ENCODE measurements at places on chromosomes 7 and 10.
A peak's percentile ranks its signal among the peaks of the same experiment; 100 is the strongest.

GRCh38 chr10:127067542-127068194 is 128.7 kb downstream of the INSYN2A start:
- DNase-seq = no peak

DNA sequence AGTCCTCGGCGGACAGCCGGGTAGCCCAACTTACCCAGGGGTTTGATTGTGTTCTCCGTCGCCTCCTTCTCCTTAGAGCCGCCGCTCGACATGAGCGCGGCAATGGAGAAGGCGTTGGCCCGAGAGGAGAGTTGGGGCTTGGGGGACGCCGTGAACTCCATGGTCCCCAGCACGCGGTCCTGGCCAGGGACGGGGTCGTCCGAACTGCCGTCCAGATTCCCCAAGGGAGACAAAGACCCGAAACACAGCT is 515 bp downstream of the TBX20 start:
- no peak for DNase-seq

GRCh38 chr10:75755528-75755927 is 324.1 kb downstream of the LRMDA start:
- no peak for DNase-seq

DNA sequence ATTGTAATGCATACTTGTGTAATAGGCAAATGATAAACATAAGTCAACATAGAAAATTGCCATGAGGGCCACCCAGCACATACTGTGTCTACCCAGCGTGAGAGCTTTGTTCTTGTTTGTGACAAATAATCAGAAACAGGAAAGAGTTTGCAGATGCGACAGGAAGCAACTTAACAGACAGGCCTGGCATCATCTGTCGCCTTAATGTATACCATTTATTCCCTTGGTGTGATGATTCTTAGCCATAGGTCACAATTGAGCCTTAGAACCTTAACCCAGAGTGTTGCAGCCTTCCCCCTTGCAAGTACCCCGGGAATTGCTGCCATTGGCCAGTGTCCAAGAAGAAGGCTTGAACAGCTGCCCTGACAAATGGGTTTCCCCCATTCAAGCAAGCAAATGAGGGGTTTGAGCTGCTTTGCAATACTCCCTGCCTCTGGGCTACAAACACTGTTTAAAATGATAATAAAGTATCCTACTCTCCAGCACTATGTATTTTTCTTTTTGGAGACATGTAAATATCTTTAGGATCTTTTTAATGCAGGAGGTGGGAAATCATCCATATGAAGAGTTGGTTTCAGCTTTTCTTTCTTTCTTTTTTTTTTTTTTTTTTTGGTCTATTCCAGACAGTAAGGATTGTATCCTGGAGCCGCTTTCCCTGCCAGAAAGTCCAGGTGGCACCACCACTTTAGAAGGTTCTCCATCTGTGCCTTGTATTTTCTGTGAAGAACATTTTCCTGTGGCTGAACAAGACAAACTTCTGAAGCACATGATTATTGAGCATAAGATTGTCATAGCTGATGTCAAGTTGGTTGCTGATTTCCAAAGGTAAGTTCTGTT is 80.0 kb downstream of the ZNF277 start:
- no peak for DNase-seq

- DNase-seq = no peak
These were observed 10.6 kb upstream of the BPGM start for GRCh38 chr7:134636008-134636449.

GRCh38 chr10:35304649-35305048 is 31.7 kb upstream of the CCNY start:
- DNase-seq = no peak

GRCh38 chr7:4751398-4751947 is 23.9 kb upstream of the AP5Z1 start:
- DNase-seq = no peak

GRCh38 chr7:77348371-77348813 is 67.8 kb downstream of the GSAP start:
- DNase-seq = peak; percentile 21

GRCh38 chr7:146902728-146903127 is 786.1 kb downstream of the CNTNAP2 start:
- no peak for DNase-seq

- DNase-seq = no peak
These were observed 18.0 kb upstream of the INPP5A start for GRCh38 chr10:132519382-132520176.

DNA sequence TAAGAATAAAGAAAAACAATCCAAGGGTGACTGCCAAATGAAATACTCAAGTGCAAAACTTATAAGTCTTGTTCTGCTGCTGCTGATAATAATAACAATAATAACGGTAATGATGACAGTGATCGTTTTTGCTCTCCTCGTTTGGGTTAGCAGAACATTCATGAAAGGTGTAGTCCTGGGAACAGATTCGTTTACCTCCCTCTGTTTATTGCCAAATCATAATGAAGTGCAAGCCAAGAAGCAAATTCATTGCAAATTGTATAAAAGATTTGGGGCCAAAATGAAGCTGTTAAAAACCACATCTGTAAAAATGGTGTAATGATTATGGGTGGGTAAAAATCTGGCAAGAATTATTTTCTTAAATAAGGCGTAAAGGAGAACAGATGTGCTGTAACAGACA is 587.2 kb upstream of the MKI67 start:
- DNase-seq = no peak

GRCh38 chr7:30285536-30286284 is 1.3 kb downstream of the ZNRF2 start:
- peak; percentile 57 for DNase-seq

- no peak for DNase-seq
These were observed 619 bp upstream of the LMTK2 start for GRCh38 chr7:98105942-98106544.

DNA sequence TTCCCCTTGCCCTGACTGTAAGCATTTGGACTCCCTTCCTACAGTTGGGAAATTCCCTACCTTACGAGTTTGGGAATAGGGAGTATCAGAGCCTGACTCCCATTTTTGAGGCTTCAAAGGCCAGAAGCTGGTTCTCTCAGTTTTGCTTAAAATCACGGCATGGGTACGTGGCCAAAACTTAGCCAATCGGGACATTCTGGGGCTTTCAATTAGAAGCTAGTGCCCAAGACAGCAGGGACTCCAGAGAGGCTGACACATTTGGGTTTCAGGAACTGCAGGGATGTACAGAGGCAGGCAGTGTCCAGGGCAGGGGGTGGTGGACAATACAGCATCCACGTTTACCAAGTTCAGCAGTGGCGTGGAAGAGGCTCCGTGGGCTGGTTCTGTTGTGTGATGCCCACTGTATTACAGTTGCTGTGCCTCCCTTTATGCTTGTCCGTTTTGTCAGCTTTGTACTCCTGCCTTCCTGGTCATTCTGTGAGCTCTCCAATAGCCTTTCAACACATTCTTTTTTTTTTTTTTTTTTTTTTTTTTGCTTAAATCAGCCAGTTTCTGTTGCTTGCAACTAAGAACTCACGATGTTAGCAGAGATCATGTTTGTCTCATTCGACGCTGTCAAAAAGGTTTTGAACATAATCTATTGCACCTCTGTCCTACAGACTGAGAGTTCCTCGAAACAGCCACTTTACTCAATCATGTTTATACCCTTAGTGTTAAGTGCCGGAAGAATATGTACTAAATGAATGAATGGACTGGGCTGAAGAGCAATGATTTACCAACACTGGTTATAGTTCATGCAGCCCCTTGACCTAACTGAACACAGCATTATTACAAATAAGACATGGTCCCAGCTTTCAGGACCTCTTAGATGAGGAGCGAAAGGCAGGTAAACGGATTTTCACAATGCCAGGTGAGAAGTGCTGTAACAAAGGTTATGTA is 1.1 kb downstream of the GGCT start:
- no peak for DNase-seq

GRCh38 chr10:69968830-69969229 is 83.8 kb upstream of the MACROH2A2 start:
- no peak for DNase-seq

- DNase-seq = no peak
These were observed 241.3 kb upstream of the ADARB2 start for GRCh38 chr10:1978584-1978983.

GRCh38 chr7:4074407-4074806 is 607.7 kb upstream of the FOXK1 start:
- DNase-seq = no peak

GRCh38 chr10:46552526-46553237 is 3.8 kb downstream of the GPRIN2 start:
- DNase-seq = no peak

GRCh38 chr7:80768756-80769155 is 130.3 kb downstream of the CD36 start:
- no peak for DNase-seq

- peak; percentile 83 for DNase-seq
These were observed 117.4 kb downstream of the TES start for GRCh38 chr7:116327752-116328151.

GRCh38 chr10:97083228-97083829 is 102.4 kb downstream of the SLIT1 start:
- no peak for DNase-seq

DNA sequence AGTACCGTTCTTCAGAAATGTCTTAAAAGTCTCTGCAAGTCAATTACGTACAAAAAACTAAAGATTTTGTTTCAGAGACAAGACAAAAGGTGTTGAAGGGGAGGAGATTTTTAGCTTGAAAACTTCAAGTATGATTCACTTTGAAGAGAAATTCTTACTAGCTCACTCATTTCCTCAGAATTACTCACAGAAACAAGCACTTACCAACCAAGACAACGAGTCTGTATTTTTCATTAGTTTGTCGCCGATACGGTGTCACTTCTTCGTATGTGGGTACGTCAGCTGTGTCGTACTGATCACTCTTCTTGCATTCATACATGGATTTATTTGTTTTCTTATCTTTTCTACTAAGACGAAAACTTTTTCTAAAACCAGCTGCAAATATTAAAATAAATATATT is 90.6 kb upstream of the ODAD2 start:
- peak; percentile 70 for DNase-seq

- DNase-seq = no peak
These were observed at the start of gene CLDN4 for GRCh38 chr7:73830681-73831583. TSS of gene CLDN4 (plus strand) at chr7:73830996. CDS start at chr7:73831202, 206 bp downstream.

DNA sequence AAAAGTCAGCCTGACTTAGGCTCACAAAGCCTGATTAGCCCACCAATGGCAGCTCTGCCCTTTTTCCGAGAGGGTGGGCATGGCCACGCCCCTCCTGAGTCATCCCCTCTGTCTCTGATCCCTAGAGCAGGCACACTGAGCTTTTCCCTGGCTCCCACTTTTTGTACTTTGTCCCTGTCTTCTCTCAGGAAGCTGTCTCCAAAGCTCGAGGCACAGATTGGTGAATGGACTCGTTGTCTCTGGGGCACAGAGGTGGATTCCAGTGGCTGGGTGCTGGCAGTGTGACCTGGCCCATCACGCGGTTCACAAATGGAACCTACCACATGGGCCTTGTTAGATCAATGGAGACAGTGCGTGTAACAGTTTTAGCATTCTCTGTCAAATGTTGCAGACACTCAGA is 313.5 kb downstream of the WDR37 start:
- no peak for DNase-seq

DNA sequence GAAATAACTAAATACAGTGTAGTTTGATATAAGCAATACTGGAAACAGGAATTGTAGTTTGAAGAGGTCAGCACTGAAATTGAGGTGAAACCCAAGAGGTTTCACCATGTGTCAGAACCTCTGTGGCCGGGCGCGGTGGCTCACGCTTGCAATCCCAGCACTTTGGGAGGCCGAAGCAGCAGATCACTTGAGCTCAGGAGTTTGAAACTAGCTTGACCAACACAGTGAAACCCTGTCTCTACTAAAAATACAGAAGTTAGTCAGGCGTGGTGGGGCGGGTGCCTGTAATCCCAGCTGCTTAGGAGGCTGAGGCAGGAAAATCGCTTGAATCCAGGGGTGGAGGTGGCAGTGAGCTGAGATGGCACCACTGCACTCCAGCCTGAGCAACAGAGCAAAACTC is 13.7 kb downstream of the AHCYL2 start:
- no peak for DNase-seq

- peak; percentile 49 for DNase-seq
These were observed 144.0 kb upstream of the MKLN1 start for GRCh38 chr7:131183611-131184119.

DNA sequence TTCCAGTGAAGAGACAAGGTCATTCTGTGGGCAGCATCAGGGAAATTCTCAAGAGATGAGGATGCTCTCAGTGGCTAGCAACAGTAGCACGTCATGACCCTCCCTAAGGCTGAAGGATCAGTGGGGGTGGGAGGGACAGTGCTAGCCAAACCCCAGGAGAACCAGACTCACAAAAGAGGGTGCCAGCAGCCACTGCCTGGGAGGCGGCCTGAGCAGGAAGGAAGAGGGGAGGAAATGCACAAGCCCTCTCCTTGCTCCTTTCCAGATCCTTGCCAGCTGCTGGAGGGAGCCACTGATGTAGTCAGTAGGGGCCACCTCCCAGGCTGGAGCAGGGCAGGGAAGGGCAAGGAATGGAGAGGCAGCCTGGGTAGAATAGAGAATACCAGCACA is 302.7 kb downstream of the RPS24 start:
- DNase-seq = peak; percentile 97

- no peak for DNase-seq
These were observed 36.6 kb downstream of the BRAF start for GRCh38 chr7:140888087-140888486.

GRCh38 chr10:10053051-10053450 is 964.6 kb upstream of the CELF2 start:
- DNase-seq = no peak

DNA sequence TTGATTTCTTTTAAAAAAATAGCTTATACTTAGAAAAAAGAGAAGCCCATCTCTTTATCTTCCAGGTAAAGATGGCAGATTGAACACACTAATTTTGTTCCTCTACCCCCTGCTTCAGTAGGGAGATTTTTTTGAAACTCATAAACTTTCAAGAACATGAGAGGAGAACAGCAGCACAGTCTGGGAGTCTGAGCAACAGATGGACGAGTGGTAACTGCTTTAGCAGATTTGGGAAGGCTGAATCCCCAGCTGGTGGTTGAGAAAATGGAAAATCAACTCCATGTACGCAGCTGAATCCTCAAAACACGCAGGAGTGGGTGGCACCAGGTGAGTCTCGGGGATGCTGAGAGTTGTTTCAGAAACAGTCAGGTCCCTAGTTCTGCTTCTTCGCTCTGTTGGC is 114.6 kb upstream of the CTBP2 start:
- no peak for DNase-seq

GRCh38 chr10:80144696-80145131 is 12.2 kb downstream of the PLAC9 start:
- no peak for DNase-seq

DNA sequence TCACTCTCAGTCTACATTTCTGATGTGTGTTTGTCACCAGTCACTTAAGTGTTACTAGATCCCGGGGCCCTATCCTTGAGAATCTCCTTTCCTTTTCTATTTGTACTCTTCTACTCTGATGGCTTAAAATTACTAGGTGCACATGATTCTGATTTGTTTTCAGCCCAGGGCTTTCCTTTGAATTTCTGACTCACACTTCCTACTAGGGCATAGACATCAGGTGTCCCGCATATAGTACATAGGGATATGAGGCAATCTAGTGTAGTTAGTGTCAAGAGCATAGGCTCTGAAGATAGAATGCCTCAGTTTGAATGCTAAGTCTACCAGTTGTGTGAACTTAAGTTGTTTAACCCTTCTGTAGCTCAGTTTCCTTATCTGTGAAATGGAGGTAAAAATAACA is 49.4 kb upstream of the LRRN3 start:
- no peak for DNase-seq
